ENCODE measurements at places on chromosomes 7 and 10.

DNA sequence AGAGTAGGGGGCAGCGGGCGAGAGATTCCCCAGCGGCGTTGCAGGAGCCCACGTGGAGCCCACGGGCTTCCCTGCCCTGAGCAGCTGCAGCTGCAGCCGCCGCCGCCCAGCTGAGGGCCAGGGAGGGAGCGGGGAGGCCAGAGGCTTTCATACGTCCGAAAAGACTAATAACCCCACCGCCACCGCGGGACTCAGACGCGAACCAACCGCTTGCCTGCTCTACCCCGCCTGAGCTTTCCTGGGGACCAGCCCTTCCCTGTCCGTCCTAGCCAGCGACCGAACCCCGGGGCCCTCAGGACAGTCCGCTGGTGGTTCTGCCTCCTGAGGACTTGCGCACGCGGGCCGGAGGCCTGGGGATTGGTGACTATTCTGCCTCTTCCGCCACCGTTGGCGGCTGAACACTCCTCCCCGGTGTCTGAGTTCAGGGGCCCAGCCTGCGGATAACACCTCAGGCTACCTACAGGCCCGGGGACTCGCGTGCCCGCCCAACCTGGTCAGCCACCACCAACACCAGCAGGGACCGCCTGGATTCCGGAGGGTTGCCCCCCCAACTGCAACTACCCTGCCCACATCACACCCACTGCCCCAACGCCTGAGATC, 18.4 kb downstream of the IFT22 start:
- no peak for DNase-seq

GRCh38 chr7:158650821-158651225, 53.8 kb downstream of the NCAPG2 start:
- DNase-seq: no peak

GRCh38 chr7:30206942-30207341, 72.2 kb downstream of the MTURN start:
- DNase-seq: no peak

DNA sequence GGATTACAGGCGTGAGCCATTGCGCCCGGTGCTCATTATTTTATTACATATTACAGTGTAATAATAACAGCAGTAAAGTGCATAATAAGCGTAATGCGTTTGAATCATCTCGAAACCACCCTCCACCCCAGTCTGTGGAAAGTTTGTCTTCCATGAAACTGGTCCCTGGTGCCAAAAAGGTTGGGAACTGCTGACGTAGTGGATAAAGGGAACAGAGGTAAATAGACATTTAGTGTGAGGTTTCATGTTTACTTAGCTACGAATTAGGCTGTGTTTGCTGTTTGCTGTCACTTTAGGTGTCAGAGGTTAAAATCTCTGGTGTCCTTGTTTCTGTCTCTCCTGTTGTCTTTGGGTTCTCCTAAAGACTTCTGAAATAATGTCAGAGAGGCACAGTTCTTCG, 60.3 kb upstream of the SLC39A12 start:
- no peak for DNase-seq

DNA sequence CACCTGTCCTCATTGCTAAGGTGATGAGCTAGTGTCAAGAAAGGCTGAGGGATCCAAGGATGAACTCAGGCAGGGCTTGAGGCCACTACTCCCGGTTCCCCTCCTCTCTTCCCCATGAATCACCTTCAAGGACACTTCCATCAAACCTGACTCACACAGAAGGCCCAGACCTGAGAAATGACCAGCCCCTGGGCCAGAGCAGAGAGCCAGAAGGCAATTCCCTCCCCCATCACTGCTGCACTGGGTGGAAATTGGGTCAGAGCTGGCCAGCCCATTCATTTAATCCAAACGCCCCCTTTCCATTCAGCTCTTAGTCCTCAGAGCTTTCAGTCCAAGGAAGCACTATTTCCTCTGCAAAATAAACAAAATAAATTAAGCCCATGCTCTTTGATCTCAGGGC, 182.0 kb downstream of the KCNMA1 start:
- no peak for DNase-seq

DNA sequence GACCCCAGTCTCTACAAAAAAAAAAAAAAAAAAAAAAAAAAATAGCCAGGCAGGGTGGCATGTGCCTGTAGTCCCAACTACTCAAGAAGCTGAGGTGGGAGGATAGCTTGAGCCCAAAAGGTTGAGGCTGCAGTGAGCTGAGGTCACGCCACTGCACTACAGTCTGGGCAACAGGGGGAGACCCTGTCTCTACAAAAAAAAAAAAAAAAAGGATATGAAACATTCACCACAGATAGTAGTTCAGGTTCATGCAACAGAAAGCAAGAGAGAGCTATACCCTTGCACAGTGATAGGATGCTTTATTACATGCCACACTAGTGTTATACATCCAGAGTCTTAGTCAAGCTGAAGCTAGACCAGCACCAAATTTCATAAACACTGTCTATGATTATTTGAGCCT, 148.4 kb upstream of the KAT6B start:
- no peak for DNase-seq

DNA sequence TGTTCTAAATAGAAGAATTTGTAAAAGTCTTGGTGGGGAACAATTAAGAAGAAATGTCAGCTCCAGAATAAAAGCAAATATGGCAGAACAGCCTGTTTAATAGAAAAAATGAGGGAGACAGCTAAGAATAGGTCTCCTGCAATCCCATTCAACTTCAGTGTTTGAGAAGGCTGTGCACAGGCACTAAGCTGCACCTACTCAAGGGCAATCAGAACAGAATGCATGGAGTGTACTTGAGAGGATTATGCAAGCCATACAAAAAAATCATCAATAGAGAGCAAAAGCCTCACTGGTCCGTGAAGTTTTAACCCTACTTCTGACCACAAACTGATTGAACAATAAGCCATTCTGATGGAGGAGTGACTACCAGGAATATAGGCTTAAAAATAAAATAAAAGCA, 690.7 kb upstream of the PCDH15 start:
- DNase-seq: no peak

DNA sequence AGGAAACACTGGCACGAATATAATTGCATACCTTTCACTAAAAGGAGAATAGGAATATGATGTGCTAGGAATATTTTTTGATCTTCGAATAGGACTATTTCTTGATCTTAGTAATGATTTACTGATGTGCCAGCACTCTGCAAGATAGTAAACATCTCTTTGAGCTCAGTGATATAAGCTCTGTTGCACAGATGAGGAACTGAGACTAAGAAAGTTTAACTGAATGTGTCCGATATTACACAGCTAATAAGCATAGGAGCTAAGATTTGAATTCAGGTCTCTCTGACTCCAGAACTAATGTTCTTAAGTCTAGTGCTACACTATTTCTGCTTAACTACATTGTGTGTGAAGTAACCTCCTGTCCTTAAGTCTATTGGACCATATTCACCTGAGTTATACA, 98.4 kb upstream of the PTPRZ1 start:
- DNase-seq: no peak

GRCh38 chr10:74058658-74059057, 60.7 kb downstream of the VCL start:
- DNase-seq: no peak

GRCh38 chr7:152735443-152736004, 24.0 kb upstream of the ACTR3B start:
- no peak for DNase-seq

Measured in gastrocnemius medialis (tissue), 4 donors.